ENCODE measurements at places on chromosomes 7 and 10. TPM values are rescaled to one million over a fixed set of nuclear protein-coding genes. Genes with fewer than 3 reads are reported as not detected.

The PNLIPRP3 gene
- not detected for total RNA-seq

The SNCG gene
- 5.3 TPM for total RNA-seq

The A1CF gene
- total RNA-seq = not detected

The GRM3 gene
- not detected for total RNA-seq

The AMPH gene
- total RNA-seq = 1.1 TPM

The ZNF518A gene
- 5.4 TPM for total RNA-seq

The CCDC3 gene
- 12.2 TPM for total RNA-seq

The TLL2 gene
- under 0.01 TPM for total RNA-seq

The NPC1L1 gene
- total RNA-seq = 0.18 TPM

The NOS3 gene
- 5.4 TPM for total RNA-seq

The ATOH7 gene
- total RNA-seq = not detected

The ST8SIA6 gene
- not detected for total RNA-seq

Measured in cardiac atrium fibroblast (primary cell).